D721Med (cell line): ENCODE measurements at places on chromosomes 12 and 14.

GRCh38 chr12:121800694-121801594 is 2.9 kb upstream of the SETD1B start:
- no peak for DNase-seq

DNA sequence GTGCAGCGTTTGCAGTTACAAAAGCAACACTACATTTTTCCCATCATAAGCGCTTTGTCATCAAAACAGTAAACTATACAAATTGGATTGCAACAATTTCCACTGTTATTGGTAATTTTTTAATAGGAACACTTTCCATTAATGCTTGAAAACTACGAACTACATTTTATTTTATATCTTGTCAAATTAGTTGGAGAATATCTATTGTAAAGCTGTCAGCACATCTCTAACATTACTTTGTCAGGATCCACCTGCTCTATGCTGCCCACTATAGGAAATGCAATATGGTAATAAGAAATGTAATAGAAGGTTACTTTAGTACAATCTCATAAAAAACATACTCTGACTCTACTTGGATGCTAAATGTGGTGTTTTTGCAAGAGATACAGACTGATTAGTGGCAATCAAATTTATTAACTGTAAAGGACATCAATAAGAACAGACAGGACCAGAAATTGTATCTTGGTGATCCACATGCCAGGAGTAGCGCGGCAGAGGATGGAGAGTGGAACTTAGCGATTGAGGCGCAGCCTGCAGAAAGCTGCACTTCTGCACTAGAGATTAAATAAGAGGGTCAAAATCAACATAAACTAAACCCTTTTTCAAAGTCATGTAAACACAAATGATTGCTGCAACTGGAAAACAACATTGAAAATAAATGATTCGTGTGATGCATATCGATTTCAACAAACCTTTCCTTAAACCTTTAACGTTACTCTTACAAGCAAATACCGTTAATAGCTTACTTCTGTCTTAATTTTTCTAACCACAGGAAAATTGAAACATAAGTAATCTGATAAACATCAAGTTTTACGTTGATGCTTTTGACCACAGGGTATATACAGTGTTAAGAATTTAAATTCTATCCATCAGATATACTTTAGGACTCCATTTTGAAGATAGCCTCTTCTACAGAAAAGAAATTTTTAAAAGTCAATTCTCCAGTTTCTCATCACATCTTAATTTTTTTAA is 3.6 kb upstream of the ARID2 start:
- no peak for DNase-seq

DNA sequence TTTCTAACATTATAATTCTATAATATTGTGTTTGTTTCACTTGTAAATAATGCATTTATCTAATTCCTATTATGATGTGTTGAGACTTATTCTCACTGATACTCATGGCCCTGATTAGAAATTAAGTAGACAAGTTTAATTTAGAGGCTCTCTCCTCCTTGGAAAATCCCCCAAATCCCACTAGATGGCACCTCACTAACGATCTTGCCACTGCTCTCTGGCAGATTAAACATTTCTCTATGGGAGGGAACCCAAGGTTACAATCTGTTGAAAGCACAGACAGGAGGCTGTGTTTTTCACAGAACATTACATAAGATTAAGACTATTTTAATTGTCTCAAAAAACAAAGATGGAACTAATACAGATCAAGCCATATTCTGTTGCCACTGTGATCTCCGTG is 318.7 kb downstream of the LRFN5 start:
- no peak for DNase-seq

DNA sequence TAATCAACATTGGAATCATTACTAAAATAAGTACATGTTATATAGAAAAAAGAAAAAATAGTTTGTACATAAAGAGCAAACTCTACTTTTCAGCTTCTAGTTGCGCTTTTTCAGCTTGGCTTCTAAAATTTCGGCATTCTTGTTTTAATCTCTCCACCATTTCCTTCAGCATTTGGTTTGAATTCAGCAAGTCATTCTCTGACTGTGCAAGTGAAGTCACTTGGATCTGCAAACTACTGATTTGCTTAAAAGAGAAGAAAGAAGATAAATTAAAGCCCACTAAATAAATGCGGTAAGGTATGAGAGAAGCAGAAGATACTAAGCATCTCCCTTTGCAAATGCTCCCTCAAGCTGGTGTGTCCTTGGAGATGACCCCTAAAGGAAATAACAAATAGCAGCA is 126.3 kb downstream of the CEP83 start:
- no peak for DNase-seq

DNA sequence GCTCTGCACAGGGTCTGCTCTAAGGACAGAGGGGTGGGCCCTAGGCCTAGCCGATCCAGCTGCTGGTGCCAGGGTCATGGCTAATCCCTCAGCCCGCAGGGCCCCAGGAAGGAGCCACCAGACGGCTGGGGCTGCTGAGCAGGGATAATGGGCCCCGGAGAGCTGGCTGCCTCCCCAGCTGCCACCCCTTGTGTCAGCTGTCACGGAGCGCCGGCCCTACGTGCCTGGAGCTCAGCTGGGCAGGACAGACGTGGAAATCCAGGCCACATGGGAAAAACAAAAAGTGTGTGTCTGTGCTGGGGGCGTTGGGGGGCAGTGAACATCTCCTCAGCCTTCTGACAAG is 36.2 kb downstream of the CHGA start:
- peak; percentile 100 for DNase-seq

DNA sequence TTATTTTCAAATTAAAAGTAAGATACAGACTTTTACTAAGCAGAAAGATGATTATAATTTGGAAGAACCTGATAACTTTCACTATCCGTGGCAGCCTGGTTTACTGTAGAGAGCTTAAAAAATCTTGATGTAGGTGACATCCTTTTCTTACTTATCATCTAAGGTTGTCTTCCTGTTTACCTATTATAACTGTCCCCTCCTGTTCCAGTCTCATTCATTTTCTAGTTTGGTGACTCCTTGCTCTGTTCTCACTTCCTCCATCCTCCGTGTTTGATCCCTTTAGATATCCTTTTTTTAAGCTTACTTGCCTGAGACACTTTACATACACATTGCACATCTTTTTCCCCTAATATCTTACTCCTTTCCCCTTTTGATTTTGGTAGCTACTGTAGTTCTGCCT is 27.5 kb downstream of the CCDC91 start:
- DNase-seq = no peak

GRCh38 chr12:9864913-9865675 is 4.1 kb downstream of the CLEC2B start:
- no peak for DNase-seq

- DNase-seq = no peak
Measured at GRCh38 chr14:100297320-100298300, 8.6 kb downstream of the SLC25A29 start.

DNA sequence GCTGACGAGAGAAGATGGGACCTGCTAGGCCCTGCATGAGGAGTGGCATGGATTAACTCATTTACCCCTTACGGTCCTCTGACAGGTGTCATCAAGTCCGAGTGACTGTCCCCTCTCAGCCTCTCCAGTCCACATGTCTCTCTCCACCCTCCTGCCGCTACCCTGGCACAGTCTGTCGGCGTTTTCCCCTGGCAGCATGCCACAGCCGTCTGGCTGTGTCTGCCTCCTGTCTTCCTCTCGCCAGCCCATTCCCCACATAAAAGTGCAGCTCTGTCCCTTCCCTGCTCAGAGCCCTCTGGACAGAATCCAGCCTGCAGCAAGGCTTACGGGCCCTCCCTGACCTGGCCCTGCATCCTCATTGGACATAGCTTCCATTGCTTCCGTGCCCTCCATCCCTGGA is 45.6 kb downstream of the UBE3B start:
- DNase-seq = no peak
